CD8-positive, alpha-beta memory T cell (primary cell): ENCODE measurements at places on chromosomes 3 and 15. TPM values are rescaled to one million over a fixed set of nuclear protein-coding genes. Genes with fewer than 3 reads are reported as not detected.

The PRRT3 gene
- total RNA-seq: 12.1 TPM

- no peak for DNase-seq
Observed at GRCh38 chr3:69389520-69390248, 3.8 kb upstream of the FRMD4B start.

DNA sequence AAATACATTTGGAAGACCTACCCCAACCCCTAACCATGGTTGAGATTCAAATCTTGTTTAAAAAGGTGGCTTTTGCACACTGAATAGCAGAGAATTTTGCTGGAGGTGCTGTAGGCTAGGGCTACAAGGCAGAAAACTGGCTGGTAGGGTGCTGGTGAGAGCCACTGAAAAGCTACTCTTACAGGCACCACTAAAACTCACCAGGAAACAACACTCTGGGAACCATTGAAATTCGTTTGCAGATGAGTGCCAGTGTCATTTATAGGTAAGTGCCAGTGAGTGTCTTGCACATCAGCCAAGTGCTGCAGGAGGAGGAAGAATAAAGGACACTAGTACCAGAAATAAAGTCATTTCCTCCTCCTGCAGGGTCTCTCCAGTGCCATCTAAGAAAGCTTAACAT lies 610.2 kb downstream of the ZNF385D start:
- DNase-seq: no peak

GRCh38 chr15:40787344-40787841 lies 17.6 kb downstream of the C15orf62 start:
- peak; percentile 69 for DNase-seq

GRCh38 chr3:177983320-177983719 lies 552.9 kb upstream of the KCNMB2 start:
- no peak for DNase-seq
